ENCODE measurements at places on chromosomes 2 and 18. TPM values are rescaled to one million over a fixed set of nuclear protein-coding genes. Genes with fewer than 3 reads are reported as not detected.

GRCh38 chr2:224102991-224103390 is 63.9 kb upstream of the SERPINE2 start:
- peaks cover 16% of the 10 kb centered on the region for H3K27me3 ChIP-seq
- no peaks in the 10 kb centered on the region for H3K4me1 ChIP-seq
- no peak for DNase-seq
- H3K27ac ChIP-seq: no peak overlapping the region
- H3K4me3 ChIP-seq: no peak overlapping the region

The PKDCC gene
- total RNA-seq: 81.8 TPM

DNA sequence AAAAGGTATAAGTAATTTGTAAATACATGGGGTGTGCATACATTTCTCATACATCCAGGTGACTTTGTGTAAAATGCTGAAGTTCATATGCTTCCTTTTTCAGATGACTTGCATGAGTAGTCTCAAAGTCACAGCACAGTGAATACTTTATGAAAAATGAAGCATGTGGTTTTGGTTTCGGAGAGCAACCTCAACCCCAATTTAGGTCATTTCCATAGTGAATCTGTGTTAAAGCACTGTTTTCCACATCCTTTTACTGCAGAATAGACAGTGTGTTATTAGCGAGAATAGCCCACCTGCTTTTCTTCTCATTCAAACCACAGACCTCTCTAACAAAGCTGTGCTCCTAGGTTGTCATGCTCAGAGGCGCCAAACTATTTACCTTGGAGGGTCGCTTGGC is 204.4 kb upstream of the RASGRP3 start:
- peaks cover 15% of the 10 kb centered on the region for H3K4me1 ChIP-seq
- H3K4me3 ChIP-seq: no peak overlapping the region
- no peaks in the 10 kb centered on the region for H3K27me3 ChIP-seq
- no peak overlapping the region for H3K27ac ChIP-seq
- H3K36me3 ChIP-seq: peaks cover 22% of the 10 kb centered on the region

GRCh38 chr2:128342550-128342949 is 23.9 kb upstream of the HS6ST1 start:
- H3K27me3 ChIP-seq: no peaks in the 10 kb centered on the region
- H3K27ac ChIP-seq: no peak overlapping the region
- peaks cover 2% of the 10 kb centered on the region for H3K4me1 ChIP-seq
- H3K4me3 ChIP-seq: no peak overlapping the region
- DNase-seq: no peak

The SERPINB4 gene
- total RNA-seq: 0.17 TPM
